ENCODE measurements at places on chromosomes 5 and 9.

DNA sequence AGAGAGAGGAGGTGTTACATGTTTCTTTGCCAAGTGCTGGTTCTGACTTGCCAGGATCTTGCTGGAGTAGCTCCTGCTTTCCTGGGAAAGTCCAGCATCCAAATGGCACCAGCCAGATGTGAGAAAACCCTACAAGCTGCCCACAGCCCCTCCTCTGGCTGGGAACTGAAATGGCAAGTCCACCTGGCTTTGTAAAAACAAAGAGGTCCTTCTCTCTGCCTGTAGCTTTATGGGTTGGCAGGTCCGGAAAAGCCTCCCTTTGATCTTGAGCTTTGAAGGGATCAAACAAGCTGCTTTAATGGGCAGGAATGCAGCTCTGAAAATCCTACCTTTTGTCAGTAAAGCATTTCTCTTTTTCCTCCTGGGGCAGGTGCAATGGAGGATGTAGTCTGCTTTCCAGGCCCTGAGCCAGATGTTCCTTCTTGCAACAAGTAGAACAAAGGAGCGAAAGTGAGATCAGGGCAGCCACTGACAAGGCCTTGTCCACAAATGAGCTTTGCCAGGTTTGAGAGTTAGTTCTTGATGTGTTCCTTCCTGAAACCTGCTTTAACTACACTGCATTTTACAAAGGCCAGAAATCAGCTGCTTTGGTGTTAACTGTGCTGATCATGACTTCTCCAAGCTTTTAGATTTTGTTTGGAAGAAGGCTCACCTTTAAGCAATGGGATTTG is 456.7 kb downstream of the ZNF608 start:
- DNase-seq: no peak

DNA sequence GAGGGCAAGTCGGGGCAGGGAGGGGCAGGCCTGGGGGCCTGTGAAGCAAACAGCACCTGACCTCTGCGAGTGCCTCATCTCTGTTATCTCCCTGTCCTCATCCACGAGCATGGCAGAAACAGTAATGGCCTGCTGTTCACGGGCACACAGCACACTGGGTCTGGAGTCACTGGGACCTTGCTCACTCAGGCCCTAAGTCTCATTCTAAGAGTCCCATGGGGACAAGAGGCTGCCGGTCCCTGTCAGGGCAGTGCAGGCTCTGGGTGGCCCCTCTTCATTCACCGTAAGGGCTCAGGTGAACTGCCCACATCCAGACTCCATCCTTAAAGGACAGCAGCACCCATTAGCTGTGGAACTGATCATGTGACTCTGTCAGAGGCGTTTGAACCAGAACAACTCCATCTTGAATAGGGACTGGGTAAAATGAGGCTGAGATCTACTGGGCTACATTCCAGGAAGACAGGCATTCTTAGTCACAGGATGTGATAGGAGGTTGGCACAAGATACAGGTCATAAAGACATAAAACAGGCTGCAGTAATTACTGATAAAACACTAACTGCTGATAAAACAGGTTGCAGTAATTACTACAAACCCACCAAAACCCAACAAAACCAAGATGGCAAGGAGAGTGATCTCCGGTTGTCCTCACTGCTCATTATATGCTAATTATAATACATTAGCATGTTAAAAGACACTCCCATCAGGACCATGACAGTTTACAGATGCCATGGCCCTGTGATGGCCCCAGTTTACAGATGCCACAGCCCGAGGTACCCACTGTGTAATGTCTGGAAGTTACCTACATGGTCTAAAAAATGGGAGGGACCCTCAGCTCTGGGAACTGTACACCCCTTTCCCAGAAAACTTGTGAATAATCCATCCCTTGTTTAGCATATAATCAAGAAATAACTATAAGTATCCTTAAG is 28.7 kb downstream of the BICD2 start:
- no peak for DNase-seq

DNA sequence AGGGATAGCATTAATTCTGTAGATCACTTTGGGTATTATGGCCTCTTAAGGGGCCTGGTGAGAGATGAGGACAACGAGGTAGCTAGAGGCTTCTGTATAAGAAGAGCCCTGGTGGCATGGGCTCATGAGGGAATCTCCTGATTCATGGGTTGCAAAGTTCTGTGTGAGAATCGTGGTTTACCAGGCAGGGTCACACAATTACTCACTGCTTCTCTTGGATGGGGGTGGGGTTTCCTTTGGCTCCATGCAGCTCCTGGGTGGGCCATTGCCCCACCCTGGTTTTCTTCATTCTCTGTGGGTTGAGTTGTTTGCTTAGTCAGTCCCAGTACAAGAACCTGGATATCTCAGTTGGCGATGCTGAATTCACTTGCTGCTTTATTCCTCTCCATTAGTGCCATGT is 30.9 kb upstream of the TNFSF15 start:
- no peak for DNase-seq

DNA sequence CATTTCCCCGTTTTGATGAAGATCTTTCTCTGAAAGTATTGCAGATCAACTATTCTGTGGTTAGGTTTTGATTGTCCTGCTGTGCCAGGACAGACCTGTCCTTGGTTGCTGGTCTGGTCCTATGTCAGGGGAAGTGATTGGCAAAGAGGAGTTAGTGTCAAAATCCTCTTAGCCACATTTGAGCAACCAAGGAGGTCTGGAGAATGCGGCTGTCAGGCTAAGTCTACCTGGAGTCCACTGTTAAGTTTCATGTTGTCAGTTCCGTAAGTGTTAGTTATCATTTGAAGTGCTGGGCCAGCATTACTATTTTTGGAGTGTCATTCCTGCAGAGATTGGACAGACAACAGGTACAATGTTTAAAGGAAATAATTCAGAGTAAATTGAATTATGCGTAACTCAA is 62.3 kb downstream of the UBE2QL1 start:
- no peak for DNase-seq

DNA sequence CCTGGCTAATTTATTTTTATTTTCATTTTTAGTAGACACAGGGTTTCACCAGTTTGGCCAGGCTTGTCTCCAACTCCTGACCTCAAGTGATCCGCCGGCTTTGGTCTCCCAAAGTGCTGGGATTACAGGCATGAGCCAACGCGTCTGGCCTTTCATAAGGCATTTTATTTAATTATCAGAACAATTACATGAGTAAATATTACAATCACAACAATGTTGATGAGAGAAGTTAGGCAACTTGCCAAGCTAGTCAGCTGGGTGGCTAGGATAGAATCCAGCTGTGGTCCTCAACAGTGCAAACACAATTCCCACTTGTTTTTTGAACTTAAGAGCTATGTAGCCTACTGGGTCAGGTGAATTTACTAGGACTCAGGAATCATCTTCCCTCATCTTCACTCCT is 22.0 kb downstream of the C9orf57 start:
- DNase-seq: no peak

DNA sequence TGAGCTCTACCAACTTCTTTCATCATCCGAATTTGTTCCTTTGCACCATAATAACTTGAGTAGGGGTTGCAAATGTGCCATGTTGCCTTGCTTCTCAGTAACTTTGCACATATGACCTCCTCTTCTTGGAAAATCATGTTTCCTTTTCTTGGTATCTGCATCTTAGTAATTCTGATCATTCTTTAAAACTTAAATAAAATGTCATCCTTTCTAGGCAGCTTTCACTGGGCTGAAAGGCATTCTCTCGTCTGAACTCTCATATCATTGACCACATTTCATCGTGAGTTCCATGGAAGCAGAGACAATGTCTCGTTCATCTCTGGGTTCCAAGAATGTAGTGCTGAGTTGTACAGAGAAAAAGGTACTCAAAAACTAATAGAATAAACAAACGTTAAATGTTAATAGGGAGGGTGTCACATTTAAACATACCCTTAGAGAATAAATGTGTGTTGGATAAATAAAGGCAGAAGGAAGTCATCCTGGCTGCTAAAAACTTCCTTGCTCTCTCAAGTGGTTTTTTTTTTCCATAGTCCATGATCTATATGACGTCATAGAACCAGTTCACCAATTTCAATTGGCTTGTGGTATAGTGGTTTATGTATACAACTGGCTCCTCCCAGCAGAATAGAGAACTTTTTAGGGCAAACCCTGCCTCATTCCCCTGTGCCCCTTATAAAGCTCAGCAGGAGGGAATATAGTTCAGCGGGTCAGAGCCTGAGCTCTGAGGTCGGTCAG is 218.1 kb upstream of the TRIM32 start:
- DNase-seq: no peak

DNA sequence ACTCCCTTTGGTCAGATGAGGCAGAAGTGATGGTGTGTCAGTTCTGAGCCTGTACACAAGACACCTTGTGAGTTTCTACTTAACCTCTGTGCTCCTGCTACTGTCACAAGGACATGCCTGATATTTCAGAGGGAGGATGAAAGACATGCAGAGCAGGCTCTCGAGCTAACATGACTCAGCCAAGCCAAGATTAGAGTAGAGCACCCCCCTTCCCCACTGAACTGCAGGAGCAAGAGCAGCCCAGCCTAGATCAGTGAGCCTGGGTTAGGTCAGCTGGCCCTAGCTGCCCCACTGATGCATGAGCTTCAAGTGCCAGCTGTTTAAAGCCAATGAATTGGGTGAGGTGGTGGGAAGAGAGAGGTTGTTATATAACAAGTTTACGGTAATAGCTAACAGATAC is 36.7 kb downstream of the BRINP1 start:
- no peak for DNase-seq

- DNase-seq: no peak
These were observed 122.1 kb downstream of the SNX18 start for GRCh38 chr5:54639621-54640020.

GRCh38 chr9:79621916-79622575 is 50.3 kb downstream of the TLE4 start:
- DNase-seq: no peak

Data from GM12892 (cell line).